ENCODE measurements at places on chromosomes 7 and 10. TPM values are rescaled to one million over a fixed set of nuclear protein-coding genes. Genes with fewer than 3 reads are reported as not detected.

DNA sequence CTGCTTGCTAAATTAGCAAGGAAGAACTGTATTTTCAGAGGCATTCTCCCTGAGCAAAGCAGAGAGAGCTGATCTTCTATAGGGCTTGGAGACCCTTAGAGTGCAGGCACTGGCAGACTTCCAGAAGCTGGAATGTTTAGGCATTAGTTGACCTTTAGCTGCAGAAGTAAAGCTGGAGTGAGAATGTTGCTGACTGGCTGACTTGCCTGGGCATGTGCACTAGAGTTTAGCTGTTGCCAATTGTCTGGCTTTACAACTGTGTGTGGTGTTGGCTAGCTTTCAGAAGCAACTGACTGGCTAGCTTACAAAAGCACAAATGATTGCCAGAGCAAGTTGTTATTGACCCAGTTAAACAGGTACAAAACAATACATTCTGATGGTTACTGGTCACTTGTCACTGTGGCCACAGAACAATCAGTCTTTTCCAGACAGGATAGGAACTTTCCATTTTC, 25.1 kb downstream of the FAM13C start:
- peak; percentile 23 for DNase-seq

DNA sequence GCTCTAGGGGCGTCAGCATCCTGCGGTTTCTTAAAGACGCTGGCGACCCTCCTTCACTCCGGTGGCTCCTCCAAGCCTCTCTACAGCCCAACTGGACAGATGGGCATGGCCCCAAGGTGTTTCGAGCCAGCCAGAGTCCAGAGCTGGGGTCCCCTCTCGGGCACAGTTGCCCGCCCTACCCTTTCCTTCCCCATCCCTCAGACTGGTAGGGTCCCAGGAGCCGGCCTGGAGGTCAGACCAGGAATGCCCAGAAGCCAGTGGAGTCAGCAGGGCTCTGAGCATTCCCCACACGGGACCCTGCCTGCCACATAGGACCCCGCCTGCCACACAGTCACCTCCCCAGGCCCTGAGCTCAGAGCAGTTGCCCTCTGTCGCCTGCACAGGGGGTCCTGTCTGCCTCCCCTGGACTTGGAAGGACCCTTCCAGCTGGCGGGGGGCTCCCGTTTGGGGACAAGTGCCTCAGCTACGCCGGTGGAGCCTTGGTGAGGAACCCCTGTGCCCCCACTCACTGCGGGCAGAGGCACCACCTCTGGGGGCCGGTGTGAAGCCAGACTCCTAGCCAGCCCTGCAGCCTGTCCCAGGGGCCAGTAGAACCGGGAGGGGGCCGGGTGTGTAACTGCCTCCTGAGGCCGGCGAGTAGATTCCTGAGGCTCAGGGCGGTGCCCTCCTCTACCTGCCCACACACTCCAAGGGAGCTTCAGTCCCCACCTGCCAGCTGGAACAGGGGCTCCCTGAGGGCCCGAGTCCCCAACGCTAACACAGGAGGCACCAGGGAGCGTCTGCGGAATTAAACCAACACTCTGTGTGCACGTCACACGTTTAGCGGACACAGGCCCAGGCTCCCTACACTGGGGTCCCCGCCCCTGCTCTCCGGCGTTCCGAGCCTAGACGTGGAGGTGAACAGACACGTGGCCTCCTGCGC, 19.4 kb upstream of the PDGFA start:
- peak; percentile 68 for DNase-seq

TMEM196 gene
- total RNA-seq: not detected

SFRP4 gene
- 0.43 TPM for total RNA-seq

DNA sequence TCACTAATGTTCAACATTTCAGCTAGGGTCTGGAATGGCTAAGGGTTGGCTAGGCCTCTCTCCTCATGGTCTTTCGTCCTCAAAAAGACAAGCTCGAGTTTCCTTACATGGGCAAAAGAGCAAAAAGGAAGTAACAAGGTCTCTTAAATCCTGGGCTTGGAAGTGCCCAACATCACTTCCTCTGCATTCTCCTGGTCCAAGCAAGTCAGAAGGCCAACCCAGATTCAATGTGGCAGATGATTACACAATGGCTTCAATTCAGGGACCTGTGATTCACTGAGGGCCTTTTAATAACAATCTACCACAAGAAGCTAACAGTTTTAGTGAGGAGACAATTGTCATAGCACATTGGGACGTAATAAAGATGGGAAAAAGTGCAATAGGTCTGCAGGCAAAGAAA, 4.4 kb upstream of the NUP205 start:
- no peak for DNase-seq

GRCh38 chr10:14545827-14546226, 215.1 kb upstream of the FRMD4A start:
- no peak for DNase-seq

DNA sequence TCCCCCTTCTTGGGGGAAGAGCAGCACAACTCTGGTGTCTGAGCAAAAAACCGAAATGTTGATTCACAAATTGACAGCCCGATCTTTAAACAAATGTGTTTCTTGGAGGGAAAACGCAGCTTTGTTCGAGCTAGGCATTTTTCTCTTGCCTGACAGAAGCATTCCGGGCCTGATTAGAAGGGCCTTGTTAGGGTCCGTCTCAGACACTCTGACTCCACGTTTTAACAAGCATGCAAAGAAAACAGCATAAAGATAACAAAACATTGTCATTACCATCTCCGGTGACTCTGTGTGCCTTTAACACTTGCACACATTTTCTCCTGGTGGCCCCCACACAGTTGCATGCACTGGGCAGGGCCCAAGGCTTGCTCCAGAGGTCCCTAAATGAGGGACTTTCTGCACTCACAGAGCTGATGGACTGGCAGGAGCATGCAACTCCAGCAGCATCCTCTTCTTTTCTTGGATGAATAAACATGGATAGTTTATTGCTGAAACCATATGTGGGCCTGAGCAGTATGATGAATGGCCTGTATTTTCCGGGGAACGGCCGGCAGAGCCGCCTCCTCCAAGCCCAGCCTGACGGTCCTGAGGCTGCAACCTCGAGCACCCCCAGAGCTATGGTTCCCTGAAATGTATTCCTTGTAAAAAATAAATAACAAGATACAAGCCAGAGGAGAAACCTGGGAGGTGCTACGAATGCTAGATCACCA, 50.9 kb downstream of the EBF3 start:
- DNase-seq: no peak

DNA sequence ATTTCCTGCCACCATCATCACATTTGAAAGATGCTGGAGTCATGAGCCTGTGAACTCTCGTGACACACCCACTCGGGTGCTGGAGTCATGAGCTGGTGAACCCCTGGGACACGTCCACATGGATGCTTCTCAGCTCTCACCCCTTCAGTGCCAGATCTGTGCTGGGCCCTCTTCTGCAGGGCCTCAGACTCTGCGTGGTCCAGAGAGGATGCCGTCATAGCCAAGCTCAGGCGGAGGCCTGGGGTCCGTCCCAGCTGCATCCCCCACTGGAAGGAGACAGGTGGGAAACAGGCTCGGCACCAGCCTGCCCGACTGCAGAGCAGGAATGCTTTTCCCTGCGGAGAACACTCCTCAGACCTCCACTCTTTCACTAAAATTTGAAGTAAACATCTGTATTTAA, 156.5 kb upstream of the PPP2R2D start:
- DNase-seq: no peak

GPR15LG gene
- total RNA-seq: 621 TPM

WDR86 gene
- total RNA-seq: 2.8 TPM

GRCh38 chr10:60496181-60496580, 106.5 kb upstream of the ANK3 start:
- DNase-seq: no peak

DNA sequence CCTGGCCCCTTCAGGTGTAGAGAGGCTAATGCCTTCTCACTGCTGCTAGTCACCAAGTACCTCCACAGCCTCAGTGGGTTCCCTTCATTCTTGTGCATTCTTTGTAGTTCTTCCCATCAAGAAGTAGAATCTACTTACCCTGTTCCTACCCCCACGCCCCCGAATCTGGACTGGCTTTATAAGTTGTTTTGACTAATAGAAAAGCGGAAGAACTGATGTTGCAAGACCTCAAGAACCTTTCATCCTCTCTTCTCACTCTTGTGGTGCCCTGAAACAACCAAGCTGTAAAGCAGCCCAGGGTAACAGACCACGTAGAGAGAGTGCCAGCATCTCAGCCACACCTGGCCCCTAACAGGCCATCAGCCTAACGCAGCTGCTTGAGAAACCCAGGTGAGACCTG, 23.2 kb upstream of the LAMB1 start:
- no peak for DNase-seq

Data from left colon (tissue), 2 donors.